ENCODE measurements at places on chromosomes 6 and 20.

DNA sequence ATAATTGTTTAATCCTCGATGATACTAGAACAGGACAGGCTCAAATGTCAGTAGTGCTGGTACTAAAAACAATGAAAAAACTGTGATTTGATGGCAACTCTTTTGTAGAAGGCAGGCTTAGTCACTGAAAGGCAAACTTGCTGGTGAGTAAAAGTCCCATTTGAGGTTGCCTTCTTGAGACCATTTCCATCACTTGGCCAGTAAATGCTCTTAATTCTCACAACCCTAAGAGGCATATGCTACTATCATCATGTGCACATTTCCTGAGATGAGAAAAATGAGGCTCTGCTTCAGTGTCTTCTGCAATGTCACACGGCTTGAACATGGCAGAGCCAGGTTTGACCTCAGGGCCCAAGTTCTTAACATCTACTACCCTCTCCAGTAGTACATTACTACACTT lies 9.9 kb downstream of the AKIRIN2 start:
- DNase-seq = no peak

DNA sequence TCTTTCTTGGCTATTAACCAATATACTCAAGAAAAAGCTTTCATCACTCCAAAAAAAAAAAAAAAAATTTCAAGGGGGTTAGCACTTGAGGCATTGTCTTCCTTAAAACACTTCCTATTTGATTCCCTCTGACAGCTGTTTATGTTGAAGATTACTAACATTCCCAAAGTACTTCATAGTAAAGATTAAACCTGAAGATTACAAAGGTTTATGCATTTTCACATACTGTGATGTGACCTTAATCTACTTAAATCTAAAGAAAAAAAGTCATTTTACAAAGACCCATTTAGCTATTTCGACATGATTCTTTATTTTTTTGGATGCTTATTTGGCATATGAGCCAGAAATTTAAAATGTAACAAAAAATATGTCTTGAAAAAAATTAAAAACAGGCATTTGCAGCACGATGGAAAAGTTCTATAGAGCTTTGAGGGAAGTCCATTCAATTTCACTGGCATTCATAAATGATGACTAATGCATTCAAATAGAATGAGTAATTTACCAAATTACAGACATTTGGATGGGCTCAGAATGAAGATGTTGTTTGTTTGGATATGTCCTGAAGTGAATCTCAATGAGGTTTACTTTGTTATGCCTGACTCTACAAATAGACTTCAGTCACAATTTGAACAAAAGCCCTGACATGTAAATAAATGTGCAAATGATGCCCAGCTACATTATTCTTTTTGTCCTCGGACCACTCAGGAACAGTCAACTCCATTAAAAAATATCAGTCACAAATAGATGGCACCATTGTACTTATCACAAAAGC lies 674.6 kb upstream of the MARCKS start:
- DNase-seq = peak; percentile 84

- no peak for DNase-seq
Measured at GRCh38 chr6:149830731-149831307, 33.3 kb downstream of the LRP11 start.

- no peak for DNase-seq
Measured at GRCh38 chr6:150535151-150535804, 64.4 kb upstream of the PLEKHG1 start.

- DNase-seq = no peak
Measured at GRCh38 chr6:11265932-11266331, 33.5 kb upstream of the NEDD9 start.
